Stimulated activated CD4-positive, alpha-beta T cell treated with anti-CD3 and anti-CD28 coated beads, Interleukin-4, amount 100 ng/mL, for 4 hours (primary cell): ENCODE measurements at places on chromosomes 3 and 15.

GRCh38 chr3:106008766-106009165 lies 140.0 kb upstream of the CBLB start:
- no peak for DNase-seq

- DNase-seq, result no peak
Measured at GRCh38 chr3:45841420-45841756, 531 bp downstream of the LZTFL1 start.

DNA sequence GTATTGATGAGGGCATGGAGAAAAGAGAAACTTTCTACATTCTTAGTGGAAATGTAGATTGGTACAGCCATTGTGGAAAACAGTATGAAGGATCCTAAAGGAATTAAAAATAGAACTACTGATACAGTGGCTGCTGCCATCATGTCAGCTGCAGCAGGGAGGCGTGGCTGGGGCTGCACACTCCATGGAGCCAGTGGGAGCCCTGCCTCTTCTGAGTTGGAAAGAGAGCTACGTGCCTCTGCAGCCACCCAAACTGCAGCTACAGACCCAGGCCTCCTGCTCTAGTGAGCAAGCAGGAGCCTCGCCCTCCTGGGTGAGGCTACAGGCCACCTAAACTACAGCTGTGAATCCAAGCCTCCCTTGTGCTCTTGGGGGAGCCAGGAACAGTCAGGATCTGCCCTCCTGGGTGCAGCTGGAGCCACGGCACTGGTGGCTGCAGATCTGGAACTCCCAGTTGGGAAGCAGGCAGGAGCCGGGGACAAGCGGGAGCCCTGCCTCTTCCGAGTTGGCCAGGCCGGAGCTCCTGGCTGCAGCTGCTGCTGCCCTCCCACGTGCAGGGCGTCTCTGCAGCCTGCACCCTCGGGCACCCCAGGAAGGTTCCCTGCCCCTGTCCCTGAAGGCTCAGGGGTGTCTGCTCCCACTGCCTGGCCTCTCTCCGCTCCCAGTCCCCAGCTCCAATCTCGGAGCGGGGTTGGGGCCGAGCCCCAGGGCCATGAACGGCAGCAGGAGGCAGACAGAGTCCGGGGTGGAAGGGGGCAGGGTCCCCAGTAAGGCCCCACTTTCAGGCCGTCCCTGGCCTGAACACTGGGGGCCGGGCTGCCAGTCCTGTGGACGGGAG lies 64.5 kb downstream of the THBS1 start:
- DNase-seq, result no peak

DNA sequence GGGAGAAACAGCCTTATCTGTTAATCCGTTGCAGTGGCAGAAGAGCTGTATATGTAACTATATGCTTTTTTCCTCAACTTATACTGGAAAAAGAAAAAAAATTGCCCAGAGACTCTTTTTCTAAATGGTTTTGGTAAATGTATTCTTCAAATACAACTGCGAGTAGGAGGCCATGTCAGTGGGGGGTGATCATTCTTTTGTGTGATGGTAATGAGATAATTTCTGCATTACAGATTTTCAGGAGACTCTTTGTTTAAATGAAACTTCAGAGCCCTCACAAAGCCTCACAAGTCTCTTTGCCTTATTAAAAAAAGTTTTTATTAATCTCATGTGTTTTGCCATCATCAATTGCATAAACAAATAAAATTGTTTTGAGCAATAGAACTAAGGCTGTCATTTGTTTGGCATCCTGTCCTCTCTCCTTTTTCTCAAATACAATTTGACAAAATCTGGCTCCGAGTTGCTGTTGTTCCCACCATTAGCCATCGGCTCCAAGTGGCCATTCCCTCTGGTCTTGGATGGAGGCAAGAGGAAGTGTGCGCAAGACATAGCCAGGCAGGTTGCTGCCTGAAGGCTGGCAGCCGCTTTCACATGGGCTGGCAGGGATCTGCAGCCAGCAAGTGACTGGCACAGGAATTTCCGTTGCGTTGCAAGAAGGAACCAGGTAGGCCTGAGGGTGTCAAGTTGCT lies 116.7 kb downstream of the FNDC3B start:
- DNase-seq, result no peak

- DNase-seq, result no peak
Measured at GRCh38 chr15:90080458-90080755, 21.9 kb downstream of the IDH2 start.

DNA sequence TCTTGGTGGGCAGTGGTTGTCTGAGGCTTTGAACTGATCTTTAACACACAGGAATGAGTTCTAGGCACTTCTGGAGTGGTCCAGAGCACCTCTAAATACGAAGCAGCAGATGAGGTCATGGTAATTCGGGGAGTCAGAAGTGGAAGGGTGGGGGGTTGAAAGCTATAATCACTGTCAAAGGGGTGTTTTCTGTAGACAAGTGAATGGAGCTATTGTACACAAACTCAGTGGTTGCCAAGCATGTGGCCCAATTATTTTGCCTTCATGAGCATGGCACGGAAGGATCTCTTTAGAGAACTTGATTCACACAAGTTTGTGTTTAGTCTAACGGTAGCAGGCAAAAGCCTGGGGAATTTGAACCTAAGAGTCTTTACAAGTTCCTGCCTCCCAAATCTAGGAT lies 6.3 kb downstream of the FRMD5 start:
- no peak for DNase-seq

DNA sequence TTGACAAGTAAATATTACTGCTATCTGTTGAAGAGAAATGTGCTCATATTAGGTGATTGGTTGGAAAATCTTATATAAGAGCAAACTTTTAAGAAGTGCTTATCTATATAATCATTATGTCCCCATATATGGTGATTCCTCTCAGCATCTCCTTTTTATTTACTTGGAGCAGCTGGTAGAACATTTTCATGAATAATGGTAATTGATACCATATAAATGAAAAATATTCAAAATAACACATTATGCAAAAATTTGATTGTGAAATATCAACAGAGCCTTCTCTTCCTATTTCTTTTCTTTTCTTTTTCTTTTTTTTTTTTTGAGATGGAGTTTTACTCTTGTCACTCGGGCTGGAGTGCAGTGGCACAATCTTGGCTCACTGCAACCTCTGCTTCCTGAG lies 56.2 kb downstream of the ROBO2 start:
- DNase-seq, result no peak

GRCh38 chr3:151852074-151852811 lies 21.2 kb upstream of the SUCNR1 start:
- DNase-seq, result no peak

- DNase-seq, result no peak
Measured at GRCh38 chr3:97817965-97818364, 3.8 kb upstream of the CRYBG3 start.

DNA sequence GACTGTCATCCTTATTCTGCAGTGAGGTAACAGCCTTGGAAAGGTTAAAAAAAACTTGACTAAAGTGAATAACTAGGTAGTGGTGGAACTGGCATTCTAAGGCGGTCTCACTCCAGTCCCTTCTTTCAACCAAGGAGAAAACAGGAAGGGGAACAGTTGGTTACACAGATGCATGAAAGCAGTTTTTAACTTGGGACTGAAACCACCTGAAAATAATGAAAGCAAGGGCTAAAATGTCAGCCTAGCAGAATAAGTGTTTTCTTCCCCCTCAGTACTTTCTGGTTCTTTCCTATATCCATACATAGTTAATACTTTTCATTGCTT lies 748 bp upstream of the AVEN start:
- DNase-seq, result no peak

DNA sequence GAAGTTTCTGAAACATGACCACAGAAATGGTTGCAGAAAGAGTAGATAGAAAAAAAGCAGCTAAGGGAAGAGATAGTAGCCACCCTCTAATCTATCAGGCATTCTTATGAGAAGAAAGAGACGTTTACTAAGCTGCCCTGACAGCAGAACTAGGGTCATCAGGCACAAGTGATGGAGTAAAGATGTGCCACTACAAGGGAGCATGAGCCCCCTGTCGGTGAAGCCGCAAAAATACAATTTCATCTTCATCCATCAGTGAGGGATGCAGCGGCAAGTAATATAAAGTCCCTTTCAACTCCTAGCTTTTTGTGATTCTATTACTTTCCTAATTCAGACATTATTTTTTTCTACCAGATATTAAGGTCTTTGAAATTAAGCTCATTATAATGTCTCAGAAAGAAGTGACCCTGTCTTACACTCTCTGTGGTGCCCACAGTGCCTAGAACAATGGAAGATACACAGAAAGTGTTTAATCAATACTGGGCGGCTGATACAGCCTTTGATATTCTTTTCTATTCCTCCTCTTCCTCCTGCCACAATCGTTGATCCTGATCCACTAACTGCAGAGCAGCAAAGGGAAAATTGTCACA lies 651.6 kb downstream of the NTRK3 start:
- DNase-seq, result peak; percentile 0

DNA sequence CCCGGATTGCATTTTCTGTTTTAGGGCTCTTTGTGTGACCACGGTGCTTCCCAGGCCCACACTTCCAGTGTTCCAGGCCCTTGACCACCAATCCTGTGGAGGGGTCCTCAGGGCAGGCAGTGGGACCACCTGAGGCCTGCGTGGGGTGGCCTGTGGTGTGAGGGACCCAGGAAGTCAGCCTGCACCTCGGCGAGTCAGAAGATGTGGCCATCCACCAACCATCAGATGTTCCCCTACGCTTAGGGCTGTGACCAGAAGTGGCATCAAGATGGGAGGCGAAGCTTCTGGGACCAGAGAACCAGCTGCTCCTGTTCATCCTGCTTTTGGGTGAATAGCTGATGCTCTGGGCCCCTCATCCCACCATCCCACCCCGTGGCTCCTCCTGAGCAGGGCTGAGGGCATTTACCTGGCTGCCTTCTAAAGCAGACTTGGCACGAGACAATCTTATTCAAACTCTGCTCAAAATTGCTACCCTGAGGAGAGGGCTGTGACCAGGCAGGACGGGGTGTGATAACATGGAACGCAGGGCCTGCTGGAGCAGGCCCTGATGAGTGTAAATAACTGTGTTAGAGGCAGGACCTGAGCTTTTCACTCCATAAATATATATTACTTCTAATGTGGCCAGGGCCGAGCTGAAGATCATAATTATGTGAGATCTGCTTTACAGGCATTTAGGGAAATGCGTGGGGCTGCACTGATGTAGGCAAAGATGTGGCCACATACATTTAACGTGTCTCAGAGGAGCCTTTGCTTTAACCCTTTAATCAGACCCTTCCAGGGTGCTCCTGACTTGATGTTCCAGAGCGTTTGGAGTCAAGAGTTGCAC lies 28.8 kb downstream of the SMAD3 start:
- DNase-seq, result no peak

DNA sequence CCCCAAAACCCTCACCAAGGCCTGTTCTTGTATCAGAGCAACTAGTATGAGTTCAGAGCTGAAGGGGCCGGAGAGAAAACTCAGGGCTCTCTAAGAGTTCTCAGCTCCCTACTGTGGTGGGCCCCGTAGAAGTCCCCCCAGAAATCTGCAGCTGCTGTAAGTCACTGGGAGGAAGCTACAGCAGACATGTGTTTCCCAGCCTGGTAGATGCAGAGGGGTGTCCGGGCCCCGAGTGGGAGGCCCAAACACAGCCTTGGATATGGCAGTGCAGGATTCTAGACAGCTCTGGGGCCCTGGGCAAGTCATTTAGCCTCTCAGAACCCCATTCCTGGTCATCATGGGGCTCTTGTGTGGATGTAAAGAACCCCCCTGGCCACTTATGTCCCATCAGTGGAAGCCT lies 39.2 kb upstream of the CSPG4 start:
- no peak for DNase-seq

- no peak for DNase-seq
Measured at GRCh38 chr3:161905520-161906132, 409.0 kb downstream of the OTOL1 start.

- no peak for DNase-seq
Measured at GRCh38 chr3:175357758-175358157, 498.6 kb downstream of the NAALADL2 start.

- no peak for DNase-seq
Measured at GRCh38 chr15:89462198-89462912, 34.0 kb downstream of the RHCG start.

DNA sequence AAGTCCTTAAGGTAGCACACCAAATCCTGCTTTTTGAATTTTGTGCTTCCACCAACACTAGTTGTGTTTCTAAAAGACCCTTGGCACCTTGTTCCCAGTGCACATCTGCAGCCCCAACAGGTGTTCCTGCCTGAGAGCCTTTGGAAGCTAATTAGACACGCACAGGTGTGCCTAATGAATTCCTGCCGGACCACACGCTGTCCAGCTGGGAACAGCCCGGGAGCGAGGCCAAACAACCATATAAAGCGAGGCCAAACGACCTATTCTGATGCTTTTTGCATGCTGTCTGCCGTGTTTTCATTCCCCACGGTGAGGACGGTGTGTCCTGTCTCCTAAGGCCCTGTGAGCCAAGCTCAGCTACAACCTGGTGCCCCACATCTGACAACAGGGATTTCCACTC lies 99.5 kb downstream of the ATG7 start:
- no peak for DNase-seq

GRCh38 chr3:61278713-61279112 lies 27.5 kb upstream of the FHIT start:
- no peak for DNase-seq
